Stimulated activated CD8-positive, alpha-beta memory T cell treated with anti-CD3 and anti-CD28 coated beads, Interleukin-15, amount 100 ng/mL, for 48 hours (primary cell): ENCODE measurements at places on chromosomes 12 and 14.

DNA sequence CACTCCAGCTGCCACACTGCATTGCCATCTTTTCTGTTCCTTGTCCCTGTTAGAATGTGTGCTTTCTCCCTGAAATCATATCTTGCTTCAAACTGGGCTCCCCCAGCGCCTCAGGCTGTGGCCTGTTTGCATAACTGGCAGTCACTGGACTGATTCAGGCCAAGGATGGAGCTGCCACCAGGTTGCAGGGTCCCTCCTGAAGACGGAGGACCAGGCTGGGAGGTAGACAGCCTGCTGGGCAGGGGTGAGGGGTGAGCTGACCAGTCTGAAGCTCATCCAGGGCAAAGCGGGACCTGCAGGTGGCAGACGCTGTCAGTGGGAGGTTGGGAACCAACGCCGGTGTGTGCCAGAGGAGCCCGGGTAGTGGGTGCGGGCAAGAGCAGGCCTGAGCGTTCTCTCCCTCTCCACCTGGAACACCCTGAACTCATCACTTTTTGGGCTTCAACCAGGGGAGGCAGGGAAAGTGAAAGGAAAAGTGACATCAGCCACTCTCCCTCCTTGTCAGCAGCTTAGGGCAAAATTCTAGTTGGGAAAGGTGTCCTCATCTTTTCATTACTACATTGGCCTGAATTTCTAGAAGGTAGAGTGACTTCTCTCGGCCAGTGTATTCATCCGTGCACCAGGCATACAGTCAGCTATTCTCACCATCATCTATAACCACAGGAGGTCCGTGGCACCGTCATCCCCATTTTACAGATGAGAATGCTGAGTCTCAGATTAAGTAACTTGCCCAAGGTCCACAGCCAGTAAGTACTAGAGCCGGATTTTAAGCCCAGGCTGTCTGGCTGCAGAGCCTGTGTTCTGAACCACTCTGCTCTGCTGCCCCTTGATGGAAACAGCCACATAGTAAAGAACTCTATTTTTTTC, 219.1 kb downstream of the SLC41A2 start:
- DNase-seq = no peak

- DNase-seq = no peak
Measured at GRCh38 chr14:28673056-28673455, 93.5 kb upstream of the FOXG1 start.

DNA sequence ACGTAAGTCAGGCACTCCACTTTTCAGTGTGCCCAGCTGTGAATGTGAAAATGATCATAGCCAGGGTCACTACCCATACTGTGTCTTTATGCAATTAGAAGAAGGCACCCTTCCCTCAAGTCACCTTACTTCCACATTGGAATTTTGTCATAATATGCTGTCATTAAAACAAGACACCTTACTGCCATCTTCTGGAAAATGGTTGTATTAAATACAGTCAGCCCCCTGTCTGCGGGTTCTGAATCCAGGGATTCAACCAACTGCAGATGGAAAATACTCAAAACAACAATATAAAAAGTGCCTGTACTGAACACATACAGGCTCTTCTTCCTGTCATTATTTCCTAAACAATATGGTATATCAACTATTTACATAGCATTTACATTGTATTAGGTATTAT, 70.2 kb upstream of the TBX5 start:
- no peak for DNase-seq

- no peak for DNase-seq
Measured at GRCh38 chr14:55417955-55418354, 6.3 kb upstream of the ATG14 start.
